Suppressor macrophage treated with lipopolysaccharide for 4 hours (primary cell): ENCODE measurements at places on chromosomes 16 and 17.

DNA sequence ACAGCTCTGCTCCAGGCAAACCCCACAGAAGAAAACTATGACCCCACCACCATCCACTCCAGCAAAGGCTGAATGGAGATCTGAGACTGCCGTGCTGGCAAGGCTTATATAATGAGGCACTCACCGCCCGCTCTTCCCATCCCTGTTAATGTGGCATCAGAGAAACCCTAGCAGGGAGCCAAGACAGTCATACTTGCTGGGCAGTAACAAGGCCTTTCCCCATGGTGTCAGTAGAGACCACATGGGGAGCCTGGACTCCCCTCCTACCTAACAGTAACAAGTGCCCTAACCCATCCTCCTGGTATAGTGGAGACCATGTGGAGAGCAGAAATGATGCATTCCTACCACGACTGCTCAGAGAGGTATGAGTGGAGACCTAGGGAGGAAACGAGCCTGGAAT lies 235.2 kb downstream of the C16orf78 start:
- DNase-seq: no peak

- DNase-seq: no peak
Observed at GRCh38 chr16:74729783-74730683, 29.4 kb upstream of the MLKL start.

DNA sequence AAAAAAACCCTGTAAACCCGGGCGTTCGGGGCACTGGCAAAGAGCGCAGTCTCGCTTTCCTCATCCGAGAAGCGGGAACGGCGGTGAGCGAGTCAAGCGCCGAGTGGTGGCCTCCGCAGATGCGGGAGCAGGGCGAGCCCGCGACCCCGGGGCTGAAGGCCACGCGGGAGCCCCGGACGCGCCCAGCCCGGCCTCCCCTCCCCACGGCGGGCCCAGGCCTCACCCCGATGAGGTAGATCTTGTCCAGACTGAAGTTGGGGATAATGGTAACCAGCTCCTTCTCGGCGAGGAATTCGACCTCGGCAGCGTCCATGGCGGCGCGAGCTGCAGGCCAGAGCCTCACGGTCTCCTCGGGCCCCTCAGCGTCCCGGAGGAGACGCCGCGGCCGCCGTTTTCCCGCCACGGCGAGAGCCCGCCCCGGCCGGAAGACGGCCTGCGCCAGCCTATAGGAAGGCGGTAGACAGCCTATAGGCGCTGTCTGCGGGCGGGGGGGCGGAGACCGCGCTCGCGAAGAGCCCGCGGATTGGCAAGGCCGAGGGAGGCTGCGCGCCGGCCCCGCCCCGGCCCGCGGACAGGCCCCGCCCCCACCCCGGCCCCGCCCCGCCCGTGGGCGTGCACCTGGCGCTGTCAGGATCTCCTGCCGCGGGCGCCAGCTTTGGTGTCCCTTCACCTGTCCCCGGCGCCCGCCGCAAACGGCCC lies at the start of gene GINS2:
GINS2 (minus strand) TSS at position 369 of the 699 bp plus-strand sequence; CDS start at position 313, 56 bp downstream.
- peak; percentile 93 for DNase-seq

DNA sequence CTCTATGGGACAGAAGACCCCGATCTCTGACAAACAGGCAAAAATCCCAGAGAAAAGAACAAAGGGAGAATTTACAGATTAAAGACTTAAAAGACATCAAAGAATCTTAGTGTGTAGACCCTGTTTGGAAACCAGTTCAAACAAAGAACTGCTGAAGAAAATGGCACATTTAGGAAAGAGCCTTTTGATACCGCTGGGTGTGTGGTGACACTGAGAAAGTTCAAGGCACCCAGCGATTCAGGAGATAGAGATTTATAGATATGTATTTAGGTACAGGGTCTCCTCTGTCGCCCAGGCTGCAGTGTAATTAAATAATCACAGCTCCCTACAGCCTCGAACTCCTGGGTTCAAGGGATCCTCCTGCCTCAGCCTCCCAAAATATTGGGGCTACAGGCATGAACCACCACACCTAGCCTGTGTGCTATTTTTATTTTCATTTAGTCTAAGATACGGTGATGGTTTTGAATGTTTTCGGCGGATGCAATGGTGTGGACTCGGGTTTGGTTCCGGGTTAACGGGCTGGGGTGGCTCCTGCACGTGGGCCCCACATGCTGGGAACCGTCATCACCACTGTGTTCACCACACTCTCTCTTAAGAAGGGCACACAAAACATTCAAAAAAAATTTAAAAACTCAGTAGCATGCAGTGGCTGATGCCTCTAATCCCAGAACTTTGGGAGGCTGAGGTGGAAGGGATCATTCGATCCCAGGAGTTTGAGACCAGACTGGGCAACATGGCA lies 114.0 kb downstream of the ZNF778 start:
- DNase-seq: no peak

DNA sequence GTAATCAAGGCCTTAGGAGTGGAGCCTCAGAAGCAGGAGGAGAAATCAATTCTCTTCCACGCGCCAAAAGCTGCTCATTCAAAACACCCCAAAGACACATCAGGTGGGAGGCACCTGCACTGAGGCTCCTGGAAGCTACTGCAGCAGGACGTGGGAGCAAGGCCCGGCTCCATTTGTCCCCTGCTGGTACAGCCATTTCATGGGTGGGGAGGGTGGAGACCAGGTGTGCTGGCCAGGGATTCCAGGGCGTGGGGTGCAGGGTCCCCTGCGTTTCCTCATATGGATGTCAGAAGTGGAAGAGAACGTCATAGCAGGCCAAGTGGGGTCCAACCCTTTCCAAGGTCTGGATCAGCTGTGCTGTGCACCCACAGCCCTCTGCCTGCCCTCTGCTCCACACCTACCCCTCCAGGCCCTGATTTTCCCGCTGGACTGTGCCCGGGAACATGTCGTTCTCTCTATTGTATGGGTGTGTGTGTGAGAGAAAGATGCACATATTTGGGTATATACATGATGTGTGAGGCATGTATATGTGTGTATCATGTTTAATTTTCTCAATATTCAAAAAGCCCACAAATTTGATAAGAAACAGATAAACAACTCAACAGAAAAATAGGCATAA lies 39.2 kb upstream of the CBX4 start:
- no peak for DNase-seq
